ENCODE measurements at places on chromosomes 7 and 10.

DNA sequence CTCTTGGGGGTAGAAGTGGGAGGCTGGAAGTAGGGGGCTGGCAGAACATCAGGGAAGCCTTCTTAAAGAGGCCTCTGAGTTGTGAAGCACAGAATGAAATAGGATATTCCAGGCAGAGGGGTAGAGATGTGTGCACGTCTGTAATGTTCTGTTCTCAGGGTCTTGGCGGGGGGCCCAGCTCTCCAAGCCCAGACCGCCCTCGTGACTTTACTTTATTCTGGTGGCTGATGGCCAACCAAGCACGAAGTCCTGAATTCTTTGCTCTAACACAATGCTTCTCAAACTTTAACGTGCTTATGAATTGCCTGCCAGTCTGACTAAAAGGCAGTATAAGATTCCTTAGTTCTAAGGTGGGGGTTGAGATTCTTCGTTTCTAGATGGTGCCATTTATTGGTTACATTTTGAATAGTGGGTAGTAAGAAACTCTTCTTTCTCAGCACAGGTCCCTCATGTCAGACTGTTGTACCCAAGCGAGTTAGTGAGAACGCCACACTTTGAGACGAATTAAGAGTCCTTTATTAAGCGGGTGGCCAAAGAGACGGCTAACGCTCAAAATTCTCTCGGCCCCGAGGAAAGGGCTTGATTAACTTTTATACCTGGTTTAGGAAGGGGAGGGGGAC, 8.2 kb downstream of the PRXL2A start:
- no peak for DNase-seq

GRCh38 chr7:30744075-30744417, 7.9 kb upstream of the INMT start:
- DNase-seq, result peak; percentile 9

GRCh38 chr7:84112771-84113170, 81.8 kb downstream of the SEMA3A start:
- DNase-seq, result no peak

GRCh38 chr10:13048762-13049161, 47.2 kb upstream of the CCDC3 start:
- DNase-seq, result no peak

DNA sequence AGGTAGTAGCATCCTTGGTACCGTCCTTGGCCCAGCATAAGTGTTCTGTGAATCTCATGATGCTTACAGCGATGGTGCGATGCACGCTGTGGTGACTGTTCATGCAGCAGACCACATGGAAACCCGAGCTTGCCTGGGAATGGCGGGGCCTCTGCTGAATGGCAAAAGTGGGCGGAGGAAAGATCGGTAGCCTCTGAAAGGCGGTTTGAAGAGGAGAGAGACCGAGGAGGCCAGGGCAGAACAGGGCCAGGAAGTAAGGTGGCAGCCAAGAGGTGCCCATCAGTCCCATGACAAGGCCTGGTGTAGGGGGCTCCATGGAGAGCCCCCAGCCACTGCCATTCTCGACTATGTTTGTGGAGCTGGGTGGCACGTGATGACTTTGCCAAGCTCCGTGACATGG, 33.2 kb upstream of the CNPY1 start:
- DNase-seq, result no peak

GRCh38 chr7:3732395-3733005, 431.4 kb downstream of the SDK1 start:
- DNase-seq, result no peak

DNA sequence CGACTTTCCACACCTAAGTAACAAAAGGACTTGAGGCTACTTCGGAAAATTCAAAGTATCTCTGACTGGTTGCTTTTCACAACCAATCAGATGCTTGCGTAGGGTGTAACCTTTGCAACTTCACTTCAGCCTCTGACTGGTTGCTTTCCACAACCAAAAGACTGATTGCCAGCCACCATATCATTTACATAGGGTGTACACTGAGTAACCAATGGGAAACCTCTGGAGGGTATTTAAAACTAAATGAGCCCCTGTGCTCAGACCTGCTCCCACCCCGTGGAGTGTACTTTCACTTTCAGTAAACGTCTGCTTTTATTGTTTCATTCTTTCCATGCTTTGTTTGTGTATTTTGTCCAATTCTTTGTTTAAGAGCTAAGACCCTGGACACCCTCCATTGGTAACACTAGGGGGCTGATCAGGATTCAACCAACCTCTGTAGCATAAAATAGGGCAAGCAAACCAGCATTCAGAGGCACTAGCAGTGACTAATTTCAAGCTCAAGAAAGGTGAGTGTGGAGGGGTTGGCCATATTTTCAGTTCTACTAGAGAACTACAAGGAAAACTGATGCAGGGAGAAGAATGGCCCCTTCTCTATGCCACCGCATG, 390.8 kb downstream of the POM121L12 start:
- DNase-seq, result no peak

DNA sequence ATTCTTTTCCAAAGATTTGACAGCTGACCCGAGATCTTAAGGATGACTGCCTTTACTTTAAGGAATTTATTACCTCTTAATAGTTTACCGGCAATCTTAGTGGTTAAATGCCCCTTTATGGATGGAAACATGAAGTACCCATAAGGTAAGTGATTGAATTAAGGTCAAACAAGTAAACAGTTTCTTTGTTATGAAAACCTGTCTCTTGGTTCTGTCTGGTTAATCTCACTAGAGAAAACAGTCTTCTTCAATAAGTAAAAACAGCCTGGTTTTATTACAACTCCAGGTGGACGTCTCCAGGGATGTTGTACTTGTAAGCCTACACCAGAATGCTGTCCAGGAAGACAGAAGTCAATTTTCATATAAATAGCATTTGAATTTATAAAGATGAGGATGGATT, 161.8 kb upstream of the MTPN start:
- no peak for DNase-seq

DNA sequence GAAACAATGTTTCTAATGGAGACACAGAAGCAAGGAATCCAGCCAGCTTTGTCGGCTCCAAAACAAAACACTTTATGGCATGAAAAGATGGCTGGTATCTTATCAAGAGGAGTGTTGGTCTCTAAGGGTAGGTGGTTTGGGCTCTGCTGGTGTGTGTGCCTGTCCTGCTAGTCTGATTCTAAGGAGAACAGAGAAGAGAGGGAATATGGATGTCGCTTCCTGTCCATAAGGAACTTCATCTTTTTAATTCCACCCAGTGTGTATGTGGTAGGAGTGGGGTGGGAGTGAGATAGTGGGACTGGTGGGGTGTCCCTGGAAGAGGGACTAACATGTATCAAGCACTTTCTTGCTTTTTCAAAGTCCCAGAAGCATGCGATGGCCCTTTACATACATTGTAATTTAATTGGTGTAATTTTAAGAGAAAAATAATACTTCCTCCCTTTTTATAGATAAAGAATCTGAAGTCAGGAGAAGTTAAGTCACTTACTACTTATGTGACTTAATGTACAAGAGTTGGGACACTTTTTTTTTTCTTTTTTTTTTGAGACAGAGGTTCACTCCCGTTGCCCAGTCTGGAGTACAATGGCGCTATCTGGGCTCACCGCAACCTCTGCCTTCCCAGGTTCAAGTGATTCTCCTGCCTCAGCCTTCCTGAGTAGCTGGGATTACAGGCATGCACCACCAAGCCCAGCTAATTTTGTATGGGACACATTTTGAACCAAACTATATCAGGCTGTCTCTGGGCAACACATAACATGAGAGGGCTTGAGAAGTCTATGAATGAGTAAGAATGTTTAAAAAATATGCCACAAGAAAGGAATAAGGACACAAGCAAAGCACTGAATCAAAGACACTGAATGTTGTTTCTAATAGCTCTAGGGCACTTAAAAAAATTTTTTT, 18.8 kb downstream of the NT5C3A start:
- DNase-seq, result no peak

- no peak for DNase-seq
These were observed 31.5 kb downstream of the BICC1 start for GRCh38 chr10:58544135-58544534.

GRCh38 chr7:98281757-98282606, 496 bp downstream of the BRI3 start:
- DNase-seq, result peak; percentile 24

DNA sequence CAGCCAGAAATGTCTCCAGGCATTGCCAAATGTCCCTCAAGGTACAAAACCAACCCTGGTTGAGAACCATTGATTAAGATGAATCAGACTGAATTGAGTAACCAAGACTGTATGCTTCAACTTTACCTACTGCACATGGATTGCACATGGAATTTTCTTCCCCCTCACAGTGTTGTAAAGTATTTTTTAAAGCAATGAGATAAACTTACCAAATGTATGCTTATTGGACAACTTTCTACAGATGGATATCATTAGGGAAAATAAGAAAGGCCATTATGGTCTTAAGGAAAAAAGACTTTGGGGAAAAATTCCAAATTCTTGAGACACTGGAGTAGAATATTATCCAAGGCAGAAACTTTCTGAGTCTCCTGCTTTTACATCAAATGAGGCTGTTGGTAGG, 20.9 kb upstream of the MTPN start:
- no peak for DNase-seq

GRCh38 chr10:59362959-59363381, 621 bp upstream of the FAM13C start:
- no peak for DNase-seq

- DNase-seq, result no peak
These were observed 37.5 kb downstream of the ZNF467 start for GRCh38 chr7:149735779-149736477.

DNA sequence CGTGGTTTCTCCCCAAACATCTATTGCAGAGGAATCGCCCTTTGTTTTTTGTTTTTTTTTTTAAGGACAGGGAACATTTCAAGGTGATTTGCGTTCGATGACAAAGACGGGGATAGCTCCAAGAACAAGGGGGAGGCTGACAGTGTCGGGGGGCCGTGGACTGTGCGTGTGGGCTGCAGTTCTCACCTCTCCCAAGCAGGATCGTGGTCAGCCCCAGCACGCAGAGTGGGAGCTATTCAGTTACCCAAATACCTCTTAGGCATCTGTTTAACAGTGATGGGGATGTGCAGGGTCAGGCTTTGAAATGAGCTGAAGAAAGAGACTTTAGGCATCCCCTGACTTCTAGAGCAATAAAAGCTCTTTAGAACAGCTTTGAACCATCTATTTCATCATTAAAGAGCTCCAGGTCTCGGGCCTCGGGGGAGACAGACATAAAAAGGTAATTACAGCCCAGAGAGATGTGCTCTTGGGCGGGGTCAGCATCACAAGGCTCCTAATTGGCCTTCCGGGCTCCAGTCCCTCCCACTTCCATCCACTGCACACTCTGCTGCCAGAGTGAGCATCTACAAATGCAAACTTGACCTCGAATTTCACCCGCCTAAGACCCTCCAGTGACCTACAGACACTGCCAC, 97.3 kb downstream of the MYL10 start:
- no peak for DNase-seq

GRCh38 chr10:8051109-8051821, 3.2 kb upstream of the GATA3 start:
- DNase-seq, result no peak
